ENCODE measurements at places on chromosomes 2 and 18.

DNA sequence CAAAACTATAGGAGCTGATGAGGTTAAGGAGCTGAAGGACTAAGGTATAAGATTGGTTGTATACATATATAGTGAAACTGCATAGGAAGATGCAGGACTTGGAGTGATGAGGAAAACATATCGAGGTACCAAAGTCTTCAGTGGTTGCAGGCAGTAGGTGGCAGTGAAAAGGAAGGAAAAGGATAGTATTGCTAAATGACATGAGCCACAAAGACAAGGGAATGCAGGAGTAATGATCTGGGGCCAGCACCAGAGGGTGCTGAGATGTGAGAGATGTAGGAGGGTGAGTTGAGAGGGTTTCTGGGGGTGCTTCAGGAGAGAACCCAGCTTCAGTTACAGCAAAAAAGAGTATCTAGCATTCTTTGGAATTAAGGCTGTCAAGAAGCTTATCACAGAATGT lies 172.2 kb upstream of the MYO3B start:
- no peak for DNase-seq

GRCh38 chr2:75099521-75099922 lies 99.8 kb downstream of the TACR1 start:
- no peak for DNase-seq

GRCh38 chr2:197813093-197813787 lies 8.8 kb downstream of the PLCL1 start:
- no peak for DNase-seq

- no peak for DNase-seq
Measured at GRCh38 chr2:69126341-69126740, 113.4 kb downstream of the ANTXR1 start.

DNA sequence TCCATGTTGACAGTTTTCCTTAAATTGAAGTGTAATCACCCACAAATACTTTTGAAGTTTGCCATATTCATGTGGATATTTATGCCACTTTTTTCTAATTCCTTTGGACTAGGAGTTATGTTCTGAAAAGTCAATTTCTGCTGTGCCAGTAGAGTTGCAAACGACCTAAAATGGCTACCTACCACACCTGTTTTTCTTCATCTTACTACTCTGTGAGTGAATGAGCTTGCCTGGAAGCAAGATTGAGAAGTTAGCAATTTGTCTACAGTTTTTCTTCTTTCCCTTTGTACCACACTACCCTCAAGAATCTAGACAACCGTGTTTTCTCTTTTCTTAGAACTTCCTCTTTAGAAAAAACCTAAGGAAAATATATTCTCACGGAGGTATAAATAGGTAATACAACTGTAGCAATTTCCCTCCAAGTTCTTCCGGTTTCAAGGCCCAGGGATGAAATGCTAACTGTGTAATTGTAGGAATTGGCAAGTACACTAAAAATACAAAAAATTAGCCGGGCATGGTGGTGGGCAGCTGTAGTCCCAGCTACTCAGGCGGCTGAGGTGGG lies 7.3 kb upstream of the SLC39A10 start:
- no peak for DNase-seq

GRCh38 chr2:213491376-213491775 lies 207.1 kb downstream of the SPAG16 start:
- DNase-seq: no peak

- no peak for DNase-seq
Measured at GRCh38 chr2:71806432-71806831, 341.2 kb downstream of the CYP26B1 start.

GRCh38 chr2:146031158-146031557 lies 1511.2 kb upstream of the ZEB2 start:
- DNase-seq: no peak

DNA sequence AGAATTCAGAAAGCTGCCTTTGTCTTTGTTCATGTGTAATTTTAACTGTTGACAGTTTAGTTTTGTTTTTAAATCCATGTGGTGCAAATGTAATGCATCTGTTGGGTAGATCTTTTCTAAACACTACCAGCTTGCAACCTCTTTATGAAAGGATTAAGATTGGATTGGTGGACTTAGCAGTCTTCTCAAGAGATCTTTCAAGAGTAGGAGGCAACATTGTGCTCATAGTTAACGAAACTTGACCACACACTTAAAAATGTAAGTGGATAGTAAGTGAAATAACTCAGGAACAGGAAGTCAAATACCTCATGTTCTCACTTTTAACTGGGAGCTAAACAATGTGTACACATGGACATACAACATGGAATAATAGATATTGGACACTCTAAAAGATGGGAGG lies 579.0 kb downstream of the RIT2 start:
- DNase-seq: no peak

DNA sequence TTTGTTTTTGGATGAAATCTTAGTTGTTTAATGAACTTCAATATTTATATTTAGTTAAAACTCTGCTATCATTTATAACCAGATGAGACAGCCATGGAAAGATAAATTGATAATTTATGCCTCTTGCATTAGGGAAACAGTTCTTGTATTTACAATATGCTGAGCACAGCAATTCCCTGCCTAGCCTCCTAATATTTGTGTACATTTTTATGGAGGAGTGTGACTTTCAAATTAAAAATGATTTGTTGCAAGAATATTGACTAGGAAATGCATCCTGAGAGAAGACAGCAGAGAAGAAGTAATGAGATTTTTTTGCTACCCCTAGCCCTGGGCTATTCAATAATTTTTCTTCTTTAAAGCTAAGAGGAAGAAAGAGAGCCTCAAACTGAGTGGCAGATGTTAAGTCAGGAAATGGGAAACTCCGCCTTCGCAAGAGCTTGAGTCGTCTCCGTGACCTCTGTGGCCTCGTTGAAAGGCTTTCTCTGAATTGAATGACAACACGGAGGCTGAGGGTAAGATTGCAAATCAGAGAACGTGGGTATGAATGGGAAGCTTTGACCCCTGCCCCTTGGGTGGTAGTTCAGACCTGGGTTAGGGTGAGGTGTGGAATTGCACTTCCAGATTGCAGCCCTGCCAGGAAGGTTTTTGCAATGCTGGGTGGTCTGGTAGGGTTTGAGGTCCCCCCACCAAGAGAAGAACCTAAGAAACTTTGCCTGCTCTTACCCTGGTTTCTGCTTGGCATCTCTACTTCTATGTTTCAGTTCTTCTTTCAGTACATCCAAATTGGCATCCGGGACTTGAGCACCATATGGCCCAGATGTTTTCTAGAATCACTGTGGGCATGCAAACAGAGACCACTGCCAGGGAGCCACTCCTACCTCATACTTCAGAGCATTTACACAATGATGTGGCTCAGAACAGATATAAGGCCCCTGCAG lies 210.3 kb upstream of the RBMS1 start:
- no peak for DNase-seq

DNA sequence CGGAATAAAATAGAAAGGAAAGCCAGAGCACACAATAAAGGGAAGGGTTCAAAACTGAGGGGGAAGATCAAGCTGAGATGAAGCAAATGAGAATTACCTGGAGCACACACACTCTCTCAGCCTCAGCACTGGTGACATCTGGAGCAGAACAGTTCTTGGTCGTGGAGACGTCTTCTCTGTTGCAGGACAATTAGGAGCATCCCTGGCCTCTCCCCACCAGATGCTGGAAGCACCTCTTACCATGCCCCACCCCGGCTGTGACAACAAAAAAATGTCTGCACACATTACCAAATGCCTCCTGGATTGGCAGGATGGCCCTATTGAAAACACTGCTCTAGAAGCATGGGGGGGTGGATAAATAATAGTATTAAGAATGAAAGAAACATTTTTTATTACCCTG lies 43.6 kb upstream of the MAP3K20 start:
- DNase-seq: no peak

GRCh38 chr2:159558479-159558878 lies 57.9 kb downstream of the BAZ2B start:
- no peak for DNase-seq

DNA sequence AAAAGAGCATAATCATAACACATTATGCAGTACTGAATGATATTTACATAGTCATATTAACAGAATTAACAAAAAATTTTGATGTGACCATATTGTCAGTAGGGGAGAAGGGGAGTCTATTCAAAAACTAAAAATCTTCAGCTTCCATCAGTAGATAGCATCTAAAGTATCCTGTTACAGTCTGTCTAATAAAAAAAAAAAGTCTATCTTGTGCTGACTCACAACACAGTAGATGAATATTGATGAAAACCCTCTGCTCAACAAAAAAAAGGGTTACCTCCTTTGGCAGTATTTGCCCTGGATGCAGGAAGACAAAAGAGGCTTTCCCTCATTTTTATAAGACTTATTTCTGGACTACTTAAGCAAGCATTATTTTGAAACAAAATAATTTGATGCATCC lies 27.3 kb downstream of the GRB14 start:
- DNase-seq: no peak

GRCh38 chr2:70627211-70627898 lies 73.7 kb upstream of the TGFA start:
- no peak for DNase-seq

DNA sequence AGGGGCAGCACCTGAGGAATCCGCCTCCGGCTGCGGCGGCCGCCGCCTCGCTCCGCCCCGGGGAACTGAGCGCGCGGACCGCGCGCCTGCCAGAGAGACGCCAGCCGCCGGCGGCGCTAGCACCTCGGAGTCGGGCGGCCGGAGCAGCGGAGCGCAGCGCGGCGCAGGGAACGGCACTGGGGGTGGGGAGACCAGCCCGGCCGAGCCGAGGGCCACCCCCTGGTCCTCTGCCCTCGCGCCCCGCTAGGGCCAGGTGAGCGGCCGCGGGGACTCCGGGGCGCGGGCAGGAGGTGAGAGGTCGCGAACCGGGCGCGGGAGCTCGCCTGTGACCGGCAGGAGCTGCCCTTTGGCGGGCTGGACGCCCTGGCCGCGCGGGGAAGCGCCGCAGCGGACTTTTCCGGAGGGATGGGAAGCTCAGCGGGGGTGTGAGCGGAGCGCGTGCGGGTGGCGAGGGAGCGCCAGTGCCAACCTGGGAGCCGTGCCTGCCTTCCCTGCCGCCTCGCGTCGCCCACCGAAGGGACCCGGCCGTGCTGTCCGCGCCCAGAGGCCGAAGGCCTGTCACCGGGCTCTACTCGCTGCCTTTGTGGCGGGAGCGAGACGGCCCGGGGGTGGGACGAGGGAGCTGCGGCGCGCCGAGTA lies at the start of gene GREB1L:
Gene GREB1L, plus strand, starts transcription at position 92 of the 639 bp plus-strand sequence. CDS start 141,287 bp downstream, outside the sequence.
- DNase-seq: no peak

GRCh38 chr2:120132190-120132589 lies 91.0 kb downstream of the TMEM185B start:
- DNase-seq: no peak

DNA sequence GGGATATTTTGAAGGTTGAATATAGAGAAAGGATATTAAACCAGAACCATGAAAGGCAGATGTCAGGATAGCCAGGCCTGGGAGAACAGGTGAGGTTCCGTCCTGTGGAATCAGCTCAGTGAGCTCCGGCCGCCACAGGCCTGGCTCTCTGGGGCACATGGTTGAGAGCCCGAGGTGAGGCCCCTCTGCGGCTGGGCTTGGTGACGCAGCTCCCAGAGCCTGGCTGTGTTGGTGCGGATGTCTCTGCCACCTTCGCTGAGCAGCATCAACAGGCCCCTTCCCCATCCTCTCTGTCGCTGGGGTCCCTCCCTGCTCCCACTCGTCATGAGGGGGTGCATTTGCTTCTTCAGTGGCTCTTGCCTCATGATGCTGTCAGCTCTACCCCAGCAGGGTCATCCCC lies 70.7 kb upstream of the PXDN start:
- no peak for DNase-seq

- DNase-seq: no peak
Measured at GRCh38 chr2:222869252-222869560, 8.4 kb downstream of the ACSL3 start.

DNA sequence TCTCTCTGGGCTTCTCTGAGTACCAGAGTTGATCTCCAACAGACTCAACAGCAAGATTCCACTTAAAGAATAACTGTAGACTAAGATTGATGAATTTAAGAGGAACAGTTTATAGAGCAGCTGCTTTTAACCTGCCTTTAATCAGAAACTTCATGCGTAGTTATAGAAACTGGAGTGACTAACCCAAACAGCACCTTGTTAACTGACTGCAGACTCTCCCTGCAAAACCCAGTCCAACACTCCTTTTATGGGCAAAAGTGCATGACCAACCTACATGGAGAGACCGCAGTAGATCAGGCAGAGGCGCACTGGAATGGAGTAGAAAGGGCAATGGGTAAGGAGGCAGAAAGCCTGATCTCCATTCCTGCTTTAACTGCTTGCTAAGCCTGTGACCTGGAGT lies 110.6 kb downstream of the NRP2 start:
- DNase-seq: no peak

GRCh38 chr2:17620280-17620679 lies 79.8 kb downstream of the VSNL1 start:
- DNase-seq: no peak

- no peak for DNase-seq
Measured at GRCh38 chr2:187936228-187936627, 355.4 kb upstream of the GULP1 start.

DNA sequence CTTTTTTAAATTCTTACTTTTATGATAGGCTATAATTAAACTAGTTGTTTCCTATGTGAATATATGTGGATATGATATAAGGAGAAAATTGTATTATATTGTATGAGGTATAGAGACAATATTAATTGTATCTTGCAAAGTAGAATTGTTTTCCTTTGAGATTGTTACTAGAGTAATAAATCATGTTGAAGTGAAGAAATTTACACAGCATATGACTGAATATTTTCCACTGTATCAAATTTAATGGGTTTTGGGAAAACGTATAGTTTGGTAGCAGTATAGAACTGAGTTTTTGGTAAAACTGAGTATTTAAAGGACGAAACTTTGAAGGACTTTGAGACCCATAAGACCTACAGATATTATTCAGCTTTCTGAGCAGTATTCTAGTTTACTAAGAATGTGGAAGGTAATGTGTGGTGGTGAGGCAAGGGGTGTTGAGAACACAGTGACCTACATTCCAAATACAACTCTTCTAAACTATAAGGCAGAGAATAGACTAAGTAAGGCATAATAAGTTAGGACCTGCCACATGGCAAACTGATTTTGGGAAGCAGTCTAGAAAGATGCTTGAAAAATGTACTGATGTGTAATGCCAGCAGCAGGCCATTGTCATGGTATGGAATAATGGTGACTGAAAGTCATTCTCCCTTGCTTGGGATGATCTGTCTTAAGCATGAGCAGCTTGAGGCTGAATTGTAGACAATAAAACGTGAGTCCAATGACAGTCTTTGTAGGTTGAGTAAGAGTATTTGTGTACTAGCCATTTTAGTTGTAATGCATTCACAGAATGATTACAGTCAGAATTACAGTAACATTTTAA lies 29.6 kb downstream of the PKP4 start:
- no peak for DNase-seq

DNA sequence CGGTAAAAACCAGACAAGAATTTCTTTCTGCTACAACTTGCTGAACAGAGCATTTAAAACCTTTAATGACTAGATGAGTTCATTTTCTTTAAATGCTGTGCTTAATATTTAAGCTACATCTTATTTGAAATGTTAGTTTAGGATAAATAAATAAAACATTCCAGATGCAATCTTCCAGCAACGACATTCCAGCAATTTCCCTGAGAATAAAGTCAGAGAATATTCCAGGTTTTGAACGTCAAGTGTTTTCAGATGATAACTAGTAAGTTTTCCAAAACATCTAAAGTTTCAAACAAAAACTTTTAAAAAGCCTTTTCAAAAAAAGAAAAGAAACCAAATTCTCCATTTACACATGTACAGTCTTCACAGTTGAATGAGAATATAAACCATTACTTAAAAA lies 104.8 kb downstream of the PPP1R1C start:
- no peak for DNase-seq

- DNase-seq: no peak
Measured at GRCh38 chr2:102181919-102182635, 4.7 kb upstream of the IL1RL2 start.

GRCh38 chr18:35030277-35030989 lies 10.8 kb upstream of the MAPRE2 start:
- DNase-seq: no peak

Data from activated effector memory CD4-positive, alpha-beta T cell treated with Interleukin-2 at 50 U/mL for 16 hours (primary cell).